ENCODE measurements at places on chromosomes 1 and 21.

GRCh38 chr1:4935807-4936206 lies 281.4 kb downstream of the AJAP1 start:
- DNase-seq, result no peak

DNA sequence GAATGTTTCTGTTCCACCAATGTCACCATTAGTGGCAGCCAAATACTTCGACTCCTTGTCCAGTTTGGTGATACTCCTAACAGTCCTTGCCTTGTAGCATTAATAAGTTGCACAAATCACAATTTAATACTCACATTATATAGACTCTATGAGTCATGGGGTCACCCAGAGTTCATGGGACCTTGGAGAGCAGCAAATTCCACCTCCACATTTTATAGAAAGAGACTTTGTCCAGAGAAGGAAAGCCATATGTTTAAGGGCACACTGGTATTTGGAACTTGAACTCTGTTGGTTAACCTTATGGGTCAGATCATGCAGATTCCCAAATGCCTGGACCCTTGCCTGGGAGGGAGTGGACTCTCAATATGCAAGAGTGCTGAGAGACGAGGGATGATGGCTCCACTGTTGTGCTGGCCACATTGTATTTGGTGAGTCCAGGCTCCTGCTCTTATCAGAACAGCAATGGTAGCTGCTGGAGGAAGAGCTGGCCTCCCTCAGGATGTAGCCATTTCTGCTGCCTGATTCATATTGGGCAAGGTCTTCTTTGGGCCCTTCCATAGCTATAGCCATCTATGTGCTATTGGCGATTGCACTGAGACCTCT lies 30.6 kb downstream of the DNAJC6 start:
- no peak for DNase-seq

DNA sequence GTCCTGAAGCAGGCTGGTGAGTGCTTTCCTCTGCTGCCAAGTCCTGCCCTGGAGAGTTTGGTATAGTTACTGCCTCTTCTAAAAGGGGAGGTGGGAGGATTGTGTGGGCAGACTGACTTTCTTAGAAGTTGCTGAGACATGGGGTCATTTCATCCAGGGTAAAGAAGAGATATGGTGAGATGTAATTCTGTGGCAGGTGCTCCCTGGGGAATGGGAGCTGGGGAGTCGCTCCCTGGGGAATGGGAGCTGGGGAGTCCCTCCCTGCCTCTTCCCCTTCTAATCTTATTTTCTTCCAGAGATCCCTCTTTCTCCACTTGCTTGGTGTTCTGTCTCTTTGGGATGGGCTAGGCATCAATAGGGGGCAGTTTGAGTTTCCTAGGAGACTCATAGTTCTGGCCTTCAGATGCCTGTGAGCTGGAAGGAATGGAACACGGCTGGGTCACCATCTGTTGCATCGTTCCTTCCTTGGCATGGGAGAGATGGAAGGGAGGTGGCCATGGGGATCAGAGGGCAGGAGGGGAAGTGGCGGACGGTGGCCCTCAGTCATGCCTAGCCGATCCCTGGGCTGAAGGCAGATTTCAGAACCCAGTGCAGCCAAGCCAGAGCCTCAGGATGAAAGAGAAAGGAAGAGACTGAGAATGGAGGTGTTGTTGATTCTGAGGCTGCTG lies 59.0 kb downstream of the NFASC start:
- no peak for DNase-seq

GRCh38 chr1:26786437-26787380 lies 1.0 kb upstream of the PIGV start:
- no peak for DNase-seq

GRCh38 chr1:212368073-212368484 lies 46.6 kb downstream of the PACC1 start:
- peak; percentile 35 for DNase-seq

- DNase-seq, result no peak
These were observed 2.0 kb upstream of the RCSD1 start for GRCh38 chr1:167627865-167628641.

DNA sequence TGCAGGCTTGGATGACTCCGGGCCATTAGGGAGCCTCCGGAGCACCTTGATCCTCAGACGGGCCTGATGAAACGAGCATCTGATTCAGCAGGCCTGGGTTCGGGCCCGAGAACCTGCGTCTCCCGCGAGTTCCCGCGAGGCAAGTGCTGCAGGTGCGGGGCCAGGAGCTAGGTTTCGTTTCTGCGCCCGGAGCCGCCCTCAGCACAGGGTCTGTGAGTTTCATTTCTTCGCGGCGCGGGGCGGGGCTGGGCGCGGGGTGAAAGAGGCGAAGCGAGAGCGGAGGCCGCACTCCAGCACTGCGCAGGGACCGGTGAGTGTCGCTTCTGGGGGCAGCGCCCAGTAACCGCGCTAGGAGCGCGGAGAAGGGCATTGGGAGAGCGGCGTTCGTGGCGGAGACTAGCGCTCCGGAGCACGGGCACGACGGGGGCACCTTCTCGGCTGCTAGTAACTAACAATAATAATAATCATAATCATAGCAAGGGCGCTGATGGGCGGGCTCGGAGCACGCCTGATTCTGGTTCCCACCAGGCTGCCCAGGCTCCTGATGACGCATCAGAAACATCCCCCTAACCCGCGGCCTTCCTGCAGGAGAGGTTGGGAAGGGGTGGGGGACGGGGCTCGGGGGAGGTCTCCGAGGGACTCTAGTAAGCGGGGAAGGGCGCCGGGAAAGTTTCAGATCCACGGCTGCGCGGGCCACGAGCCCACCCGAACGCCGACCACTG lies at the start of gene MX1:
TSS of gene MX1 (plus strand) at position 286 of the 722 bp plus-strand sequence. CDS start 5,832 bp downstream, outside the sequence.
- DNase-seq, result peak; percentile 58

DNA sequence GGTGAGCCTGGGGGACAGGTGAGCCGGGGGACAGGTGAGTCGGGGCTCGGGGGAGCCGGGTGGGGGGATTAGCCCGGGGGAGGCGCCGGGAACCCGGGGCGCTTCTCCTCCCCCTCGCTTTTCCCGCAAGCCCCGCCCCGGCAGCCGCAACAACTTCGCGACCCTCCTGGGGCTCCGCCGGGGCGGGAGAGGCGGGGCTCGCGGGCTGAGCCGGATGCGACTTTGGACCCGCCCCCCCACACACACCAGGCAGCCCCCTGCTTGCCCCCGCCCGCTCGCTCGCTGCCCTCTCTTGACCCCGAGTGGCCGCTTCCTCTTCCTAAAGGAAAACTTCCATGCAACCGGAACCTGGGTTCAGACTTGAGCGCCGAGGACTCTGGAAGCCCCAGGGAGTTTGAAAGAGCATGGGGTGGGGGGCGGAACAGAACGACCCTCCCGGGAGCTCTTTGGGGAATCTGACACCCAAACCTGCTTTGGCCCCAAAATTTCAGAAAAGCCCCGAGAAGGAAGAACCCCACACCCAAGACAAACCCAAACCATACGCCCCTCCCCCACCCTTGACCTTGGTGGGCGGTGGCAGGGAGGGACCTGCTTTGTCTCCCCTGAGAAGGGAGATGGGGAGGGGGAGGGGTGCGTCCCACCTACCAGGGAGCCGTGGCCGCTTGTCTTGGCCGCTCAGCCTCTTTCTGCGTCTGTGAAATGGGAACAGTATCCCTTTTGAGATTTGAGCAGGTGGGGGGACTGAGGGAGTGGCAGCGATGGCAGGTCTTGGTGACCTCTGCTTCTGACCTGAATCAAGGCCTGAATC lies 550 bp downstream of the ARHGEF16 start:
- DNase-seq, result peak; percentile 49

DNA sequence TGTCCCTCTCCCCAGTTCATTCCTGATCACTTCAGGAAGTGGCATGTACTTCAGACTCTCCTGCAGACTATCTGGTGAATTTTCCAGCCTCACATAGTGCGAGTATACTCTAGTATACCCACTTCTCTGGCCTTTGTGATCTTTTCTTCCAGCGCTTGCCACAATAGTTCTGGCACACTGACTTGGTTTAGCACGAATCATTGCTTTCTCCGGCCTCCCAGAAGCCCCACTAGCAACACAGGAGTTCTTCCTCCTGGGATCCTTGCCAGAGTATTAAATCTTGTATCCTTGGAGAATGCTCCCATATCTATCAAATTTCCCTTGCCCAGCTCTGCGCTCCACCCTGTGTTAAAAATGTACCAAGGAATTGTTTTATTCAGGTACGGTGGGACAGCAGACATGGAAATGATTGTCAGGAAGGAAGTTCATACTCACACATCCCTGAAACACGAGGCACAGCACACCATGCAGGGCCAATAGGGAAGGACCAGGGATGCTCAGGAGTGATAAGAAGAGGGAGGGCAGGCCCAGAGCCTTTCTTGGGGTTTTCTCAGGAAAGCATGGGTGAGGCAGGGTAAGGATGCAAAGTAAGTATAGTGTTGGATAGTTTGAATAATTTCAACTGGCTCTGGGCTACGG lies 136.7 kb downstream of the ADSS2 start:
- DNase-seq, result no peak

GRCh38 chr21:15706696-15707095 lies 23.1 kb upstream of the USP25 start:
- DNase-seq, result no peak

- peak; percentile 85 for DNase-seq
These were observed 22.0 kb upstream of the BLACAT1 start for GRCh38 chr1:205477759-205478247.

DNA sequence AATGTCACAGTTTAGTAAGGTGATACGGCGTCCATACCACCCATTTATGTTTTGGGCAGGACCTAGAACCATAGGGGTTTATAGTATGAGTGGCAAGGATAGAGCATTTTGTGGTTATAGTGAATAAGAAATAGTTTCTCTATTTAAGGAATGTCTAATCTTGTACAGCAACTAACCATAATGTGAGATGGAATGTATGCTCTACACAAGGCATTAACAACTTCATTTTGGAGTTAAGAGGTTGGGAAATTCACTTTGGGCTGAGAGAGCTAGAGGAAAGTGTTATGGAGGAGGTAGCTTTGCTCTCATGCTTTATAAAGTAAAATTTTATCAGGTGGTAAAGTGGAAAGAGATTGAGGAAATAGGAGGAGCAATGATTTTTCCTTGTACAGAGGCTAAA lies 3.0 kb upstream of the MCL1 start:
- no peak for DNase-seq

- DNase-seq, result no peak
These were observed 65.4 kb downstream of the PLEKHA6 start for GRCh38 chr1:204294357-204294756.

- DNase-seq, result no peak
These were observed 351.3 kb upstream of the SGIP1 start for GRCh38 chr1:66182551-66183178.

GRCh38 chr1:23742670-23743286 lies 493 bp upstream of the ELOA start:
- no peak for DNase-seq

All from pancreas (tissue), 10 donors.